Glomerular endothelial cell (primary cell): ENCODE measurements at places on chromosomes 7 and 10. TPM values are rescaled to one million over a fixed set of nuclear protein-coding genes. Genes with fewer than 3 reads are reported as not detected.

GRCh38 chr10:3873728-3874461 is 88.9 kb upstream of the KLF6 start:
- no peak for DNase-seq

DNA sequence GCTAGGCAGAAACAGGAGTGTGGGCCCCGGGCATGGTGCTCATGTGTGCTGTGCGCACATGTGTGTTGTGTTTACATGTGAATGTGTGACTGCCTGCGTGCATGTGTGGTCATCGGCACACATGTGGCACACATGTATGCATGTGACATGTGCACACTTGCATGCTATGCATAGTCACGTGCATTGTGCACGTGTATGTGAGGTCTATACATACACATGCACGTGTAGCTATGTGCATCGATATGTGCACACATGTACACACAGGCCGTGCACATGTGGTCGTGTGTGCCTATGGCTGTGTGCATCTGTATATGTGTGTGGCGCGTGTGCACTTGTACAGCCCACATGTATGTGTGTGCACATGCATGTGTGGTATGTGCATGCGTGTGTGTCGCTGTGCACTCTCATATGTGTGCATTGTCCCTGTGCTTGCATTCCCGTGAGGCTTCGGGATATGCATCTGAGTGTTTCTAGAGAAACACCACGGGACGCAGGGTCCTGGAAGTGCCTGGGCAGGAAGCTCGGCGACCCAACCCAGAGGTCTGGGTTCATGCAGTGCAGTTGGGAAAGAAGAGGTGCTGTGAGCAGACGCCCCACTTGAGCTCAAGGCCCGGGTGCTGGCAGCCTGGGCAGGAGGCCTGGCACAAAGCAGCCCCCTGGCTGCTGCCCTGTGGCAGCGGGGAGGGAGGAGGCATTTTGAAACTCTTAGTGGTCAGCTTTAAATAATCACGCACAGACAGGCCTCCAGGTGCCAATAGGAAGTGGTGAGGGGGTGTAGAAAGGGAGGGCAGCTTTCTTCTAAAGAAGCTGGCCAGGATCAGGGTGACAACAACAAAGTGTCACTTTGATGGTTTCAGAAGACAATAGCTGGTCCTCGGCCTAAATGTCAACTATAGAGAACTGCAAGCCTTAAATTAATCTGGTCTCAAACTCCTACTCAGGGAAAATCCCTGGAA is 410.0 kb upstream of the MGMT start:
- no peak for DNase-seq

DNA sequence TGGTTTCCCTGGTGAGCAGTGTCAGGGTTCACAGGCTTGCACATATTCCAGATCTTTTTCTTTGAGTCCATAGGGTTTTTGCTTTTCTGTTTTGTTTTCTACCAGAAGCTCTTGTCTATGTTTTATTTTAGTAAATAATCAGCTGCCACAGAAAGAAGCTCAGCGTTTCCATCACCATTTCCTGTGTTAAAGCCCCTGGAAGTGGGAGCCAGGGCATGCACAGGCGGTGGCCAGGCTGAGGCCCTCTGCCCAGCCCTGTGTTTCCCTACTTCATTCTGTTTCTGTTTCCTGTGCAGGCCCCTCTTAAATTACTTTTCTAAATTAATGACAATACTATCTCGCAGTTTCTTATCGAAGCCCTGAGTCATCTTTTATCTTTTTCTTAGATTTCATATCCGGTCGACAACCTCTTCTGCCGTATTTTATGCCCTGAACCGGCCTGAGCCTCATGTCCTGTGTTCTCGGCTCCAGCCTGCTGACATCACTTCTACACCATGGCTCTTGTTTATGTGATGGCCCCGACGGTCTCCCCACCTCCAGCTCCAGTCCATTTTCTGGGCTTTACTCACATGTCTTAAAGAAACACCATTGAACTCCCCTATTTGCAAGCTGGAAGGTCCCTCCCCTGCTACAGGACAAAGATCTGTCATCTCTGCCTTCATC is 442.2 kb downstream of the TCERG1L start:
- DNase-seq, result no peak

DNA sequence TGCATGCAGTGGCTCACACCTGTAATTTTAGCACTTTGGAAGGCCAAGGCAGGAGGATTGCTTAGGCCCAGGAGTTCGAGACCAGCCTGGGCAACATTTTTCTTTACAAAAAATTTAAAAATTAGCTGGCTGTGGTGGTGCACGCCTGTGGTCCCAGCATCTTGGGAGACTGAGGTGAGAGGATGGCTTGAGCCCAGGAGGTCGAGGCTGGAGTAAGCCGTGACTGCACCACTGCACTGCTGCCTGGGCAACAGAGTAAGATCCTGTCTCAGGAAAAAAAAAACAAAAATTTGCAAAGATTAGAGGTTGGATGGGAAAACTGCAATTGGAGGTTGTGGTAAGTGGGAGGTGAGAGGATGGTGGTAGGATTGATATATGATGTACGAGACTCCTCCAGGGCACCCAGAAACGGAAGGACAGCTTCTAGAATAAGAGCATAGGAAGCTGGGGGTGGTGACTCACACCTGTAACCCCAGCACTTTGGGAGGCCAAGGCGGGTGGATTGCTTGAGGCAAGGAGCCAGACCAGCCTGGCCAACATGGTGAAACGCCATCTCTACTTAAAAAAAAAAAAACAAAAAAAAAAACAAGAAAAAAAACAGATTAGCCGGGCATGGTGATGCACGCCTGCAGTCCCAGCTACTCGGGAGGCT is 19.1 kb upstream of the PARP12 start:
- no peak for DNase-seq

DNA sequence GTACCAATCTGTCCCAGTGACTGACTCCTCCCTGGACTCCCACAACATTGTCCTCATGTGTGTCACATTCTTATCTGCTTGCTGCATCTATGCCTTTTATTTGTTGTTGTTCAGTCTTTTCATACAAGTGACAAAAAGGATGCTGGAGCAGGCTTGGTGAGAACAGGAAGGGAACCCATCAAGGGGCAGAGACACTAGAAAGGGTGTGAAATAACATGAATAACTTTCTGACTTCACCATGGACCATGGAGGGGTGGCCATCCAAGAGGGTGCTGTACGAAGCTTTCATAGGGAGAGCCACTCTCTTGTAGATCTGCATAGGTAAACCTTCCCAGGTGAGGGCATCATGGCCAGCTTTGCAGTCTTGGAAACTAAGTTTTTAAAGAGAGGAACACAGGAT is 14.5 kb downstream of the GIMAP8 start:
- DNase-seq, result no peak

- no peak for DNase-seq
These were observed 71.9 kb upstream of the DUSP5 start for GRCh38 chr10:110425684-110426293.

- no peak for DNase-seq
These were observed 10.2 kb upstream of the MRPS24 start for GRCh38 chr7:43879477-43879876.

GRCh38 chr7:130400120-130400572 is 19.9 kb downstream of the CPA1 start:
- DNase-seq, result no peak

DNA sequence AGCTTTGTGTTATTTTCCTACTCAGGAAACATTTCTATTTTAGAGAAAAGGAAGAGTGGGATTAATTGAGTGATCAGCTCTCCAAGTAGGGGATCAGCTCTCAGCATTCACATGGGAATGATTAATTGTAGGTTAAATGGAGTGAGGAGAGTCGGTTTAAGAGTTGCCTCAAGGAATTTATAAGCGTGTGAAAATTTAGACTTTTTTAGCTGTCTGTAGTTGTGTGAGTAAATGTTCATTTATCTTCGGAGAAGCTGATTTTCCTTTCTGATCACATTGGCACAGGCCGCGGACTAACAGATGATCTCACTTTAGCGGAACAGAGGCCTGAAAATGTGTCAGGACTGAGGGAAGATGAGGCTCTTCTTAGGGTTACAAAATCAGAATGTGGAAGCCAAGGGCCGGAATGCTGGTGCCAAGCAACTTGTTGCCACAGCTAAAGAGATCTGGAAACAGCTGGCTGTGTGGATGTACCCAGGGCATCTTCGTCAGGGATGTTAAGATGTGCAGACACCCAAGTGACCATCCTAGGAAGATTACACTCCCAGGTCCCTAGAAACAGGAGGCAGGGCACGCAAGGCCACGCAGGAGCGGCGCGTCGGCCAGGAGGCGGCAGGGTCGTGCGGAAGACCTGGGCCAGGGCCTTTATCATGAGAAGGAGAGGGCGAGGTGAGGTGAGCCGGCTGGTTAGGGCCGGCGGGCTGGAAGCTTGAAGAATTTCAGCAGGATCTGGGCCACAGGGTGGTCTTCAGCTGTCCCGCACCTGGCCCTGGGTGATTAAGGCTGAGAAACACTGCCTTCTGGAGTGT is 35.1 kb upstream of the TTYH3 start:
- DNase-seq, result no peak

The NEUROD6 gene
- not detected in 2 replicates for total RNA-seq

The ANKRD30A gene
- total RNA-seq, result not detected in 2 replicates

The CYP26C1 gene
- total RNA-seq, result 0.05 and 1.1 TPM in 2 replicates

The MPP7 gene
- total RNA-seq, result 0.34 and 0.35 TPM in 2 replicates

The LLCFC1 gene
- total RNA-seq, result not detected in 2 replicates
